Lung microvascular endothelial cell (primary cell): ENCODE measurements at places on chromosomes 5 and 9. TPM values are rescaled to one million over a fixed set of nuclear protein-coding genes. Genes with fewer than 3 reads are reported as not detected.

DNA sequence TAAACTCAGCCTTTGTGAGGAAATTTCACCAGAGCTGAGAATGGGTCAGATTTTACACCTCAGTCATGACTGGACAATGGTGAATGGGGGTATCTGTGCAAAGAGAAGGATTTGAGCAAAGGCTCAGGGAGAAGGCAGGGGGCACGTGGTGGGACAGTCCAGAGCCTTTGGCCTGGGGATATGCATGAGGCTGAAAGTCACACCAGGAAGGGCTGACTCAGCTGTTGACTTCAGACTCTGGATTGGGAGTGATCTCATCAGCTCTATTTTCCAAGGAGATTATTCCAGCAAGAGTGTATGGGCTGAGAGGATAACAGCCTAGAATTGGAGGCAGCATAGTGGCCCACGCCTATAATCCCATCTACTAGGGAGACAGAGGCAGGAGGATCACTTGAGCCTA is 53.6 kb downstream of the SAXO1 start:
- no peak for DNase-seq

- DNase-seq: peak; percentile 60
These were observed 716 bp downstream of the PROB1 start for GRCh38 chr5:139394123-139394653.

DNA sequence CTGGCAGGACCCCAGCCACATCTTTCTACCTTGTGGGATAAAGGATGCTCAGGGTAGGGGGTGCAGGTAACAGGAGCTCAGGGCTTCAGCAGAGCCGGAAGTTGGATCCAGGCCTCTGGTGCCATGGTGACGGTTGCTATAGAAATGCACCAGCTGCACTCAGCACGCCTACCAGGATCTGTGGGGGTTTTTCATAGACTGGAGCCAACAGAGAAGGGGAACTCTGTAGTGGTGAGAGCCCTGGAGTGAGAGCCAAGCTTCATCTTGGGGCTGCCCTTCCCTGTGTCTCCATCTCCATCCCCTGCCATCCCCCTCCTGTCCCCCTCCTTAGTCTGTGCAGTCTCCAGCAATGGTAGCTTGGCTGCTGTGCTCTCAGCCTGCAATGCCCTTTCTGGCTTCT is 27.5 kb upstream of the BOD1 start:
- DNase-seq: peak; percentile 7

DNA sequence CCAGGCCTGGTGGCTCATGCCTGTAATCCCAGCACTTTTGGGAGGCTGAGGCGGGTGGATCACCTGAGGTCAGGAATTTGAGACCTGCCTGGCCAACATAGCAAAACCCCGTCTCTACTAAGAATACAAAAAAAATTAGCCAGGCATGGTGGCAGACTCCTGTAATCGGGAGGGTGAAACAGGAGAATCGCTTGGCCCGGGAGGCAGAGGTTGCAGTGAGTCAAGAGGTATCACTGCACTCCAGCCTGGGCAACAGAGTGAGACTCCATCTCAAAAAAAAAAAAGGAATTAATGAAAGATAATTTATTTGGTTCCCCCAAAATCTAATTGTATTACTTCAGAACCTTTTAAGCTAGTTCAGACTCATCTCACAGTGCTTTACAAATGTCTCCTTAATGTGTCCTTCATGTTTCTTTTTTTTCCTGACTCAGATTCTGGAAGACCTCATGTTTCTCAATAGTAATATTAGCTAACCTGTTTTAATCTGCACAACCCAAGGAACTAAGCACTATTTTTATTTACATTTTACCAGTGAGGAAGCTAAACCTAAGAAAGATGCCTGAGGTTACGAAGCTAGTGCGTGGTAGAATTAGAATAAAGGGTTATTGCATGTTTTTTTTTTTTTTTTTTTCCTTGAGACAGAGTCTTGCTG is 15.1 kb downstream of the FAF2 start:
- no peak for DNase-seq

DNA sequence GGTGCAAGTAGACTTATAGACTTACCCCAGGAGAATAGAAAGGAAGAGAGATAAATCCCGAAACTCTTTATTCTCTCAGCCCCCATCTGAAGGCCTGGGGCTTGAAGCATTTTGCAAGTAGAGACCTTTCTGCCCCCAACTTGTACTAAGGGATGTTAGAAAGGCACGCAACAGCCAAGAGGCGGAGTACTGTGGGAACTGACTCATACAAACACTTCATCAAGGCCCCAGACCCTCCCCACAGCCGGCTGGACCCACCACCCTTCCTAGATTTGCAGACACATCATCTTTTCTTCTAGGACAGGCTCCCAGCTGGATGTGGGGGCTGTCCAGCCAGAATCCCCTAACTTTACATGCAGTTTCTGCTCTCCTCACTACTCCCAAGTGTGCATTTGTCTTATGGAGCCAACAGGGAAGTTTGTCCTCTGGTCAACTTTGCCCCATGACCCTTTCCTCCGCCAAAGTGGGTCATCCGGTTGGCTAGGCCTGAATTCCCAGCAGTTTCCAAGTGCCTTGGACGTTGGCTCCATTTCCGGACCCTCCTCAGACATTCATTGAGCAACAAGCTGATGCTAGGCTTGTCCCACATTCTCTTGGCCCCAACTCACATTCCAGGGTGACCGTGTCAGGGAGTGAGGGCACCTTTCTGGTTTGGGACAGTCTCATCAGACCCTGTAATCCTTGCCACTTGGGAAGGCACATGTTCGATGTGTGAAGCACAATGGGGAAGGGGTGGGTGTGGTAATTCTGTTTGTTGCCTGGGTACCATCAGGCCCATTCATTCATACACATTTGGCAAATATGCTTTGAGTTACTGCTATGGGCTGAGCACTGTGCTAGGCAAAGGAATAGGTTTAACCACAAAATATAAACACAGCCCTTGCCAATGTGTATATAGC is 64.6 kb downstream of the ABLIM3 start:
- peak; percentile 81 for DNase-seq

The NUTM2G gene
- total RNA-seq: not detected in 2 replicates

DNA sequence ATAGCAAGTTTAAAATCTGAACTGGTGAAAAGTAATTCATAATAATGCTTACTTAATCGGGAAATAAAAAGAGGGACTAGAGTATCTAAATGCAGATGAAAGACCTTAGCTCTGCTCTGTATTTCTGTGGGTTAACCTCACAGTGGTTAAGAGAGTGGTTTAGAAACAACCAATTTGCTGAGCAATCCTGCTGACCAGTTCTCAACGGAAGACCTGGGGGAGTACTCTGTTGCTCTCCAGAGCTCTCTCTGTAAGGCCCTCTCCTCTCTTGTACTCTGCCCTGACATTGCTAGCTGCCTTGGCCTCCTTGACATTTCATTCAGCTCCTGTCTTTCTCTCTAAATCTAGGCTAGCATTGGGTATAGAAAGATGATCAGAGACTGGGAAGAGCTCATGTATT is 1186.6 kb upstream of the SEMA6A start:
- DNase-seq: no peak
